Stimulated activated CD4-positive, alpha-beta T cell treated with anti-CD3 and anti-CD28 coated beads, Interleukin-2, amount 100 ng/mL, for 4 hours (primary cell): ENCODE measurements at places on chromosomes 13 and 19.

DNA sequence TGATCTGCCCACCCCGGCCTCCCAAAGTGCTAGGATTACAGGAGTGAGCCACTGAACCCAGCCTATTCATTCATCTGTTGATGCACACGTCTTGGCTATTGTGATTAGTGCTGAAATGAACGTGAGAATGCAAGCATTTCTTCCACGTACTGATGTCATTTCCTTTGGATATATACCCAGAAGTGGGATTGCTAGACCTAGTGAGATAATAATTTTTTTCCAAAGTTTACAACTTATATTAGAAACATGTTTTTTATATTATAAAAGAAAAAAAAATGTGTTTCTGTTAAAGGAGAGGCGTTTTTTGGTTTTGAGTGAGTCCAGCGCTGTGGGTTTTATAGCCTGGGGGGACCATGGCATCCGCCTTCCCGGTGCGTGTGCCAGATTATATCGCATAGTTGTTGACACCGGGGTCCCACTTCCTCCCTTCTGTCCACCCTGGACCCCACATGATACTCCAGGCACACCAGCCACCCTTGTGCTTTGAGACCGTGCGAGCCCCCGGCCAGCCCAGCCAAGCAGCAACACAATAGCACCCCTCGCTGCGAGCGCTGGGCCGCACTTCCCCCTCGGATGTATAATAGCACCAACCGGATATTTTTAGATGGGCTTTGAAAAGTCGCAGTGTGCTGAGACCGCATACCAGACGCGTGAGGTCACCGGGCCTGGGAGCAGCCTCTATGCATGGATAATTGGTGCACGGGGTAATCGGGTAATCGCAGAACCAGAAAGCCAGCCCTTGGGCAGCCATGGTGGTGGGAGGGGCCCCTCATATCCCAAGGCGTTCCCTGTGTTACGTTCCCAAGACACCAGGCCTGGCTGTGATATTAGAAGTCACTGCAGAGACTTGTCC, 59.6 kb downstream of the MYO9B start:
- DNase-seq = no peak

- DNase-seq = no peak
These were observed 1.2 kb upstream of the PLEKHG2 start for GRCh38 chr19:39411081-39411831.

GRCh38 chr13:102220681-102221228, 181.1 kb downstream of the FGF14 start:
- DNase-seq = no peak

DNA sequence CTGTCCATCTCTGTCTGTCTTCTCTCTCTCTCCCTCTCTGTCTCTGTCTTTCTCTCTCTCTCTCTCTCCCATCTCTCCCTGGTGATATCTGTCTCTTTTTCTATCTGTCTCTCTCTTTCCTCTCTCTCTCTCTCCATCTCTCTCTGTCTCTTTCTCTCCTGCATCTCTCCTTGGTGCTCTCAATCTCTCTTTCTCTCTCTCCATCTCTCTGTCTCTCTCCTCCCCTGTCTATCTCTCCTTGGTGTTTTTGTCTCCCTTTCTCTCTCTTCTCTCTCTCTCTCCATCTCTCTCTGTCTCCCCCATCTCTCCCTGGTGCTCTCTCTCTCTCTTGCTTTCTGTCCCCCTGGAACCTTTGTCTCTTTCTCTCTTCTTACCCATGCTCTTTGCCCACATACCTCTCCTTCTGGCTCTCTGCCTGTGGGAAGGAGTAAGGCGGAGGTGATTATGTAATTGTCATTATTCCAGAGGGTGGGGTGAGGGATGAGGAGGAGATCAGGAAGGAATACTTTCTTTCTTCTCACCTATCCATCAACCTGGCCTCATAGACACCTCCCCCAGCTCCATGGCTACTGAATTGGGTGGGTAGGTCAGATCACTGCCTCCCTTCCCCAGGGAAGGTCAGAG, 30.9 kb upstream of the CYP2B6 start:
- DNase-seq = no peak

DNA sequence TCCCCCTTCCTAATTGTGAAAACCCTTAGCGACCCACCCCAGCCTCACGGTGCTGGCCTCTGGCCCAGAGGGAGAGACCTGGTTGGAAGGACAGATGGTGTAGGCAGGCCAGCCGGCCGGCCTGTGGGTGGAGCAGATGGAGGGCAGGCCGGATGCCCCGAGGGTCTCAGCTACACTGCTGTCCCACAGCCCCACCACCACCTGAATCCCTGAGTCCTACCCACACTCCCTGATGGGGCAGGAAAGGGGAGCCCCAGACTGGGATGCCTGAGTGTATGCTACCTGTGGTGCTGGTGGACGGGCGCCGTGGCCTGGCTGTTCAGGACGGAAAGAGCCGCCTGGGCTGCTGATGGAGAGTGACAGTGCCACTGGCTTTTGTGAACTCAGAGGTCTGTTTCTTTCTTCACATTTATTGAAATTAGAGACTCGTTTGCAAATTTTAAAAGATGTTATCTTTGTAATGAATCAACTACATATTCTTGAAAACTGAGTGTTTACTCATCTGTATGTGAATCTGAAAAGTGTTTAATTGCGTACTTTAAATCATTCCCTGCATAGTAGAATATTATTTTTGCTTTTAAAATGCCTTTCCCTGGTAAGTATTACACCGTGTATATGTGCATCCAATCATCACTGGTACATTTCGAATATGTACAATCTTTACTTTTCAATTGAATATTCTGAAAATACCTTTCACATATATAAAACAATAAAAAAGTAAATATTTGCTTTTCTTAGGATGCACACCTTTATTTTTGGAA, 35.7 kb downstream of the TFDP1 start:
- no peak for DNase-seq

GRCh38 chr13:29954082-29955028, 103.9 kb upstream of the UBL3 start:
- peak; percentile 31 for DNase-seq

DNA sequence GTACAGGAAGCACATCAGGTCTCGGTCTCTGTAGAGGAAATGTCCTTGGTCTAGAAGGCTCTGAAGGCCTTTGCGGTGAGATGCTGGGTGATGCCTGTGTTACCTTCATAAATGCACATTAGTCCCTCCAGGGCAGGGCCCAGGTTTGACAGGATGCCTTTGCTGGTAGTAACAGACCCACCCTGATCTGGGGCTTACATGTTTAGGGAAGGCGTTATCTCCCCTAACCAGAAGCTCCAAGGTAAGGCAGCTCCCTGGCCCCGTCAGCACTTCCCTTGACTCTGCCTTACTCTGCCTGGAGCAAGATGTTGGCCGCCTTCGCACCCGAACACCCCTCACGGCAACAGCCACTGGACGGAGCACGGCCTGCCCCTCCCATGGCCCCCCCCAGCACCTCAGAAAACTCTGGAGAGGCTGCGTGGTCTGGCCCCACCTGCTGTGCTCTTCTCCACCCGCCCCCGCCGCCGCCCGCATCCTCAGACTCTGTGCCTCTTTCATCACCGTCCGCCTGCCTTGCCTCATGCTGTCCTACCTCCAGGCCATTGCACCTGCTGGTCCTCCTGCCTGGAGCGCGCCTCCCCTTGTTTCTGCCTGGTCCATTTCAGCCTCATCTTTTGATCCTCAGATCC, 9.1 kb downstream of the AP2A1 start:
- DNase-seq = no peak

GRCh38 chr13:105184201-105184600, 1351.3 kb downstream of the EFNB2 start:
- DNase-seq = no peak

GRCh38 chr13:113905018-113905417, 41.1 kb upstream of the GAS6 start:
- no peak for DNase-seq

- no peak for DNase-seq
These were observed 1713.2 kb upstream of the SLC10A2 start for GRCh38 chr13:104779311-104779993.

- no peak for DNase-seq
These were observed 22.8 kb upstream of the CEBPG start for GRCh38 chr19:33350538-33351309.

- no peak for DNase-seq
These were observed 415.7 kb downstream of the DIAPH3 start for GRCh38 chr13:59748046-59748445.

- DNase-seq = no peak
These were observed 62.8 kb upstream of the DIAPH3 start for GRCh38 chr13:60226507-60226906.

GRCh38 chr19:4080473-4080872, 13.8 kb upstream of the ZBTB7A start:
- no peak for DNase-seq

DNA sequence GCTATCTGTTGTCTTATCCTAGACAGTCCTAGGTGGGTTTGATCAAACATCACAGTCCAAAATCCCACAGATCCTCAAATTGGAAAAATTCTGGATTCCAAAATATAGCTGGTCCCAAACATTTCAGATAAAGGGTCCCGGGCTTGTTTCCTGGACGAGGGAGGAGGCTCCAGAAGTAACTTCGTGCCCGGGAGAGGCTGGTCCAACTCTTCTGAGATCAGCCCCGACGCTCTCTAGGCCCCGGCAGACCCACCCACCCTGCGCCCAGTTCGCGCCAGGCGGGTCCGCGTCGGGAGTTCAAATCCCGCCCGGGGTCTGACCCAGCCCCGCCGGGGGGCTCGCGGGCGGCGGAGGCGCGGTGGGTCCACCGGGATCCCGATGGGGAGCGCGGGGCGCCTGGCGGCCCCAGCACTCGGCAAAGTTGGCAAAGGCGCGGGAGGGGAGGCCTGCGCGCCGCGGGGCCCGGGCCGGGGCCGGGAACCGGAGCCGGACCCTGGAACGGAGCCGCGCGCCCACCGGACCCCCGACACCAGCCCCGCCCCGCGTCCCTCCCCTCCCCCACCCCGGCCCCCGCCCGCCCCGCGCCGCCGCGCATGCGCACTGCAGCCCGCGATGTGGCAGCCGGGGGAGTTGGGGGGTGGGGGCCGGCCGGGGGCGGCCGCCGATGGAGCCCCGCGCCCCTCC, 513 bp downstream of the MIER2 start:
- peak; percentile 39 for DNase-seq

- DNase-seq = no peak
These were observed 2.1 kb upstream of the LRP3 start for GRCh38 chr19:33192010-33192409.

DNA sequence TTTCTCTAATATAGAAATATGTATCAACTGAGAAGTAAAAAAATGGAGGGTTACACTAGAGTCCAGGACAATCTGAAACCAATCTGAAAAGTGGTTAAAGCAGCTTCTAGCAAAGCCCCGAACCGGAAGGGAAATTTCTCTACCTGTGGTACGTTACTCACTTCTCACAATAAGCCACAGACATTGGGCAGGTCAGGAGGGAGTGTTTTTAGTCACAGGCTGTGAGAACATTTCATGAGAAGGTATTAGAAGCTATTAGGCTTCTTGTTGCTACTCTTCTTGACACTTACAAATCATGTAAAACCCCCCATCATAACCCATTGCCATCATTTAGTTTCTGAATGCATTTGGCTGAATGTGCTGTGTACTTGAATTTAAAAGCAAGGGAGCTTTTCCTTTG, 120.9 kb downstream of the NUFIP1 start:
- no peak for DNase-seq

DNA sequence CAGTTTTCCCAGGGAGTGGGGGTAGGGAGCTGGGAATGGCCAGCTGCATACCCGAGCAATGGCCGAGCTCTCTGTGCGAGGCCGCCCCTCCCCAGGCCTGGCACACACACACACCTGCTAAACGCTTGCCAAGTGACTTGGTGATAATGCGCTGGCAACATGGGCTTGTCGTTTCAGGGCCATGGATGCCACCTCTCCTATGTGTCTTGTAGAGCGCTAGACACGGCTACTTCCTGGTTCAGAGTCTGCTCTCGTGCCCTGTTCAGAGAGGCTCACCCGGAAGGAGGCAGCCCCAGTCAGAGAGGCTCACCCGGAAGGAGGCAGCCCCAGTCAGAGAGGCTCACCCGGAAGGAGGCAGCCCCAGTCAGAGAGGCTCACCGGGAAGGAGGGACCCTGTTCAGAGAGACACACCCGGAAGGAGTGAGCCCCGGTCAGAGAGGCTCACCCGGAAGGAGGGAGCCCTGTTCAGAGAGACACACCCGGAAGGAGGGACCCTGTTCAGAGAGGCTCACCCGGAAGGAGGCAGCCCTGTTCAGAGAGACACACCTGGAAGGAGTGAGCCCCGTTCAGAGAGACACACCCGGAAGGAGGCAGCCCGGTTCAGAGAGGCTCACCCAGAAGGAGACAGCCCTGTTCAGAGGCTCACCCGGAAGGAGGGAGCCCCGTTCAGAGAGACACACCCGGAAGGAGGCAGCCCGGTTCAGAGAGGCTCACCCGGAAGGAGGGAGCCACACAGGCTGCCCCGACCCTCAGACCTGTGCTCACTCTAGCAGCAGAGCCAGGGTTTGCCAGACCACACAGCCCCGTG, 4.2 kb downstream of the ADPRHL1 start:
- no peak for DNase-seq

GRCh38 chr13:41148419-41149283, 16.0 kb upstream of the KBTBD6 start:
- no peak for DNase-seq

DNA sequence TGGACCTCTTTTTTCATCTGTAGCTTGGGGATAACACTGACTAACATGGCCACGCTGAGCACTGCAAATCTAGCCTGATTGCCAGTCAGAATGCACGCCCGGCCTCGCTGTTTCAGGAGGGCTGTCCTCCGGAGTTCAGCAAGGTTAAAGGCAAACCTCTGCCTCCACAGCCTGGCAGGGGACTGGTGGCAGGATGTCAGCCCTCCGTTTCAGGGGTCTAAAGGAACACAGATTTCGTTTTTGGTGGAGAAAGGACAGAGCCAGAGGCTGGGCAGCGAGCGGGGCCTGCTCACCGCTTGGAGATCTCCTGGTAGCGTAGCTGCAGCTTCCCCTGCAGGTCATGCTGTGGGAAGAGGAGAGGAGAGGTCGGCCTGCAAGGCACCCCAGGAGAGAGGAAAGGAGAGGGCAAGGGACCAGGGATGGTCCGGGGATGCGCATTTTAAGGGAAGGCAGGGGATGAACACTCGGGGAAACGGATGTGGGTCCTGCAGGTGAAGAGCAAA, 560 bp downstream of the NDUFA7 start:
- DNase-seq = no peak

DNA sequence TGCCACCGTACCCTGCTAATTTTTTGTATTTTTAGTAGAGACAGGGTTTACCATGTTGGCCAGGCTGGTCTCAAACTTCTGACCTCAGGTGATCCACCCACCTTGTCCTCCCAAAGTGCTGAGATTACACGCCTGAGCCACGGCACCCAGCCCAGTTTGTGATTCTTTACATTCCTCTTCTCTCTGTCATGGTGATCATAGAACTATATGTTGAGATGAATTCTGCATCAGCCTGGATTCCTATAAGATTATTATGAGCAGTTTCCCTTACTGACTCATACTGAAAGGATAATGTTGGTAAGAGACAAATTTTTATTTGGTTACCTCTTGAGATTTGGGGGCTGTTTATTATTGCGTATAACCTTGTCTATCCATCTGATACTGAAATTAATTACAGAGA, 121.5 kb upstream of the CSNK1A1L start:
- DNase-seq = no peak

GRCh38 chr13:51923983-51924539, 62.3 kb downstream of the CCDC70 start:
- DNase-seq = no peak

GRCh38 chr13:62483774-62484173, 1068.1 kb upstream of the PCDH20 start:
- DNase-seq = no peak
